ENCODE measurements at places on chromosomes 1 and 21.
A peak's percentile ranks its signal among the peaks of the same experiment; 100 is the strongest.

DNA sequence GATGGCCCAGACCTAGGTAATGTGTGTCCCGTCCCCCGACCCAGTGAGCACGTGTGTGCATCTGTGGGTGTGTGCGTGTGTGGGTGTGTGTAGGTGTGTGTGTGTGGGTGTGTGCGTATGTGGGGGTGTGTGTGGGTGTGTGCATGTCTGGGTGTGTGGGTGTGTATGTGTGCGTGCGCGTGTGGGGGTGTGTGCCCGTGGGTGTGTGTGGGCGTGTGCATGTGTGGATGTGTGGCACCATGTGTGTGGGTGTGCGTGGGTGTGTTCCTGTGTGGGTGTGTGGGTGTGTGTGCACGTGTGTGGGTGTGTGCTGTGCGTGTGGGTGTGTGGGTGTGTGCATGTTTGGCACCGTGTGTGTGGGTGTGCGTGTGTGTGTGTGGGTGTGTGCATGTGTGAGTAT, 309.5 kb downstream of the KIF26B start:
- DNase-seq, result no peak

- peak; percentile 79 for DNase-seq
Measured at GRCh38 chr1:6330410-6330911, 63.1 kb downstream of the ACOT7 start.

DNA sequence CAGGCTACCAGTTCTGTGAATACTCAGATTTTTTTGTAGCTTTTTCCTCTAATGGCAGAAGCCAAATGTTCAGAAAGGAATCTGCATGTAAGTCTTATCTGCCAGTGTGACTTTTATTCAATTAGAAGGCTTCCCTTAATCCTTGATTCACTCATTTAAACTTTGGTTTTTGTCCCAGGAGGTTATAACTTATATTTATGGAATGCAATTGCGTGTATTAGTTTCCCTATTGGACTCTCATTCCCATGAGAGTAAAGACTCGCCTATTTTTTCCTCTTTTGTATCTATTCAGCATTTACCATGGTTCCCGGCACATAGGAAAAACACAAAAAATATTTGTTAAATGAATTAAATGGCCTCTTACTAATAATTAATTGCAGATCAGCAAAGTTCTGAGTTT, 3.5 kb downstream of the NTMT2 start:
- no peak for DNase-seq

GRCh38 chr1:30323352-30323751, 400.0 kb downstream of the MATN1 start:
- DNase-seq, result no peak

GRCh38 chr1:235102993-235103411, 25.6 kb downstream of the TOMM20 start:
- no peak for DNase-seq

- no peak for DNase-seq
Measured at GRCh38 chr1:174968750-174969244, 30.9 kb upstream of the CACYBP start.

DNA sequence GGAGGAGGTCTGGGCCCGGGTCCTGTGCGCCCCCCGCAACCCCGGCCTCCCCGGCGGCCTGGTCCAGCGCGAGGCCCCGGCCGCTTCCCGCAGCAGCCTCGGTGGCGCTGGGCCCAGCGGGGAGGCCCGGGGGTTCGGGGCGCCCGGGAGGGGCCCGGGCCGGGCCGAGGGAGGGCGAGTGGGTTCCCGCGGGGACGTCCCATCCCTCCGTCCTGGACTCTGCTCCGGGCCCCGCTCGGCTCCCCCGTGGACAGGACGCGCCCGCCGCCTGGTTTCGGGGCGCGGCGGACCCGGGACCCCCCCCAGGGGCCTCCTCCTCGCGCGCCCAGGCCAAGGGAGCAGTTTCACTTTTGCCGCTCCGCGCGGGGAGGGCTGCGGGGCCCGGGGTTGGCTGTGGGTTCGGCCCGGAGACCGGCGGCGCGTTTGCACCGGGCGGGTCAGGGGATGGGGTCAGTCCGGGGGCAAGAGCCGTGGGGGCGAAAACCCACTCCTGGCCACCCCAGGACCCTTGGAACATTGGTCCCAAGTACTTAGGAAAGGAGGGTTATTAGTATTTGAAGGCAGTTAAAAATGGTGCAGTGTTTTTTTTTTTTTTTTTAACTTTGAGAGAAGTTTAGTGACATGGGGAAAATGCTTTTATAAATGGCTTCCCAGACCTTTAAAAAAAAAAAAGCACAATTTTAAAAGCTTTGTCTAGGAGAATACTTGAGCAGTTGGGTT, 677 bp downstream of the AGPAT3 start:
- no peak for DNase-seq

DNA sequence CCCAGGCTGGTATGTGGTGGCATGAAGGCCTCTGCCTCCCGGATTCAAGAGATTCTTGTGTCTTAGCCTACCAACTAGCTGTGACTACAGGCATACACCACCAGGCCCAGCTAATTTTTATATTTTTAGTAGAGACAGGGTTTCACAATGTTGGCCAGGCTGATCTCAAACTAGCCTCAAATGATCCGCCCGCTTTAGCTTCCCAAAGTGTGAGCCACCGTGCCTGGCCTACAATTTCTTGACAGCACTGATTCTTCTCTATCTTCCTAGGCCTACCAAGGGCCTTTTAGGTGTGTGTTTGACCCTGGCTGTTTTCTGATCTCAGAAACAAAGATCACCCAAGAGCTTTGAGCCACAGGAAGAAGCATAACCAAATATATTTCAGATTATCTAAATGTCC, 540.8 kb upstream of the ADAMTS5 start:
- no peak for DNase-seq

GRCh38 chr1:29990304-29990703, 733.1 kb downstream of the MATN1 start:
- no peak for DNase-seq

GRCh38 chr21:42080788-42081083, 9.6 kb downstream of the UMODL1 start:
- no peak for DNase-seq

GRCh38 chr1:47229886-47230691, 1.9 kb downstream of the TAL1 start:
- no peak for DNase-seq

GRCh38 chr21:37535672-37536071, 169.1 kb downstream of the DYRK1A start:
- no peak for DNase-seq

GRCh38 chr1:111958851-111959250, 30.6 kb downstream of the KCND3 start:
- DNase-seq, result no peak

DNA sequence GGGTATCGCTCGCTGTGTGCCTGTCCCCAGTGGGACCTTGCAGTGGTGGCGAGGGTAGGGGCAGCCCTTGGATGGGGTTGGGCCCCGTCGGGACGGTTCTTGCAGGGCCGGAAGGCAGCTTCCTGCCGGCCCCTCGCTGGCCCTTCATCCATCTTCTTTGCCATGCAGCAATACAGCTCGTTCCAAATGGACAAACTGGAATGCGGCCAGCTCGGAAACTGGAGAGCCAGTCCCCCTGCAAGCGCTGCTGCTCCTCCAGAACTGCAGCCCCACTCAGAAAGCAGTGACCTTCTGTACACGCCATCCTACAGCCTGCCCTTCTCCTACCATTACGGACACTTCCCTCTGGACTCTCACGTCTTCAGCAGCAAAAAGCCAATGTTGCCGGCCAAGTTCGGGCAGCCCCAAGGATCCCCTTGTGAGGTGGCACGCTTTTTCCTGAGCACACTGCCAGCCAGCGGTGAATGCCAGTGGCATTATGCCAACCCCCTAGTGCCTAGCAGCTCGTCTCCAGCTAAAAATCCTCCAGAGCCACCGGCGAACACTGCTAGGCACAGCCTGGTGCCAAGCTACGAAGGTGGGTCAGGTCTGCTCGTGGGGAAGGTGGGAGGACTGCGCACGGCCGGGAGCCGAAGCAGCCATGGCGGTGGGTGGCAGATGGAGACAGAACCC, 45.8 kb downstream of the SIM2 start:
- DNase-seq, result peak; percentile 79

DNA sequence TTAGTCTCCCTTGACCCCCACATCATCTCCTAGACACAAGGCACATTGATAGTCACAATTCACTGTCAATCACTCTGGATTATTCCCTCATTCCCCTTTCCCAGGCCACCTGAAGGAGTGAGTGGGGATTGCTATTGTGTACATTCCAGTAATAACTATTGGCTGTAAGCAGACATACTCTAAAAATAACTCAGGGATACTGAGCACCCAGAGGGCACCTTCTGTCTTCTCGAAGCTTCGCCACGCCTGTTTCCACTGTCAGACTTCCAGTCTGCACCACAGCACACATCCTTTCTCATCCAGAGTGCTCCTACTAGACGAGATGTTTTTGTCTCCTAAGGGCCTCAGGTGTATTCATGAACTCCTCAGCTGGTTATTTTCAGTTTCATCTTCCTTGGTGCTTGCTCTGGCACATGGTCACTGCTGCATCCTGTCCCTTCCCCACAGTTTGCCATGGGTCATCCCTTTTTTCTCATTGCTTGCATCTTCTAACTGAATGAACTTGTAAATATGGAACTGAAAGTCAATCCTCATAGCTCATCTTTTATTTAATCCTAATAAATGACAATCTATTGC, 848 bp upstream of the APOBEC4 start:
- DNase-seq, result no peak

GRCh38 chr1:214990619-214991018, 91.9 kb upstream of the KCNK2 start:
- DNase-seq, result no peak

- DNase-seq, result no peak
Measured at GRCh38 chr1:219352961-219353651, 179.4 kb downstream of the LYPLAL1 start.

- DNase-seq, result no peak
Measured at GRCh38 chr1:106554294-106554693, 502.2 kb upstream of the PRMT6 start.

- DNase-seq, result no peak
Measured at GRCh38 chr1:223222377-223222776, 79.3 kb upstream of the TLR5 start.

DNA sequence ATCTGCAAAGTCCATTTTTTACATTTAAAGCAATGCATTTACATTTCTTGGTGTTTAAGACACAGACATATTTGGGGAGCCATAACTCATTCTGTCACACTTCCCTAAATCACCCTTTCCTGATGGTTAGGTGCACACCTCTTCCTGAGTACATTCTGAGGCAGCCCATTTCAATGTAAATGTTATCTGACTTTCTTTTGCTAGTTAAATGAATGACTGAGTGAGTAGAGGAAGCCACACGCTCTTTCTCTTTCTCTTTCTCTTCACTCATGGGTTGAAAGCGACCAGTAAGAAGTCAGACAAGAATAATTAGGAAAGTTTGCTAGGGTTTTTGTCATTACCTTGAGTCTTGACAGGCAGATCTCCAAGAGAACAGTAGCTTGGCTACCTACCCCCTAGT, 143.1 kb downstream of the S1PR1 start:
- no peak for DNase-seq

DNA sequence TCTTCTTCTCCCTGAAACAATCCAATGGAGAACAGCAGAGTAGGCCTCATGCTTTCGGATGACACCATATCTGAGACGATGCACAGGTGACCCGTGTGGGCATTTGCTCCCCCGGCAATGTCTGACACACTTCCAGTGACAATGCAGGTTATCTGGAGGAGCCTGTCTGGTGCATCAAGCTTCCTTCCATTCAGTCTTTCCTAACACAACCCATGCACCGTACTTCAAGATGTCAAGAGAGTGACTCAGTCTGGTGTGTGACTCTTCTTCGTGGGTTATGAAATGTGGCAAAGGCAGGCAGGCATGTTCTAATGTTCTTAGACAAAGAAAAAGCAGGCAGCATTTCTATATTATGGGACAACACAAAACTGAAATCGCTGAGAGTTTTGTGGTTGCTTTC, 159.1 kb downstream of the EDEM3 start:
- DNase-seq, result no peak

GRCh38 chr1:84632673-84633434, 57.4 kb downstream of the SSX2IP start:
- DNase-seq, result no peak

DNA sequence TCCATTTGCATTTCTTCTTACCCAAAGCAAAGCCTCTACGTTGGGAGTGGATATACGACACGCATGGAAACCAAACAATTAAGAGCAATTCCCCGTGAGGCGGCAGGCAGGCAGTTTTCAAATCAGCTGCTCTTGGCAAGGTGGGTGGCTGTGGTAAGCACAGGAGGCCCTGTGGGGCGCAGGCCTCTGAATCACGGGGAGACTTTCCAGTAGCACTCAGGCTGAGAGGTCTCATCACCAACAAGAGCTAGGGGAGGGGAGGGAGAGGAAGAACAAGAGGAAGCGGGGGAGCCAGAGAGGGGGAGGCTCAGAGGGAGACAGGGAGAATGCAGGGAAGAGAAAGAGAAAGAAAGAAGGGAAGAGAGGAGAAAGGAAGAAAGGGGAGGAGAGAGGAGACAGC, 56.4 kb downstream of the MT1HL1 start:
- DNase-seq, result no peak

DNA sequence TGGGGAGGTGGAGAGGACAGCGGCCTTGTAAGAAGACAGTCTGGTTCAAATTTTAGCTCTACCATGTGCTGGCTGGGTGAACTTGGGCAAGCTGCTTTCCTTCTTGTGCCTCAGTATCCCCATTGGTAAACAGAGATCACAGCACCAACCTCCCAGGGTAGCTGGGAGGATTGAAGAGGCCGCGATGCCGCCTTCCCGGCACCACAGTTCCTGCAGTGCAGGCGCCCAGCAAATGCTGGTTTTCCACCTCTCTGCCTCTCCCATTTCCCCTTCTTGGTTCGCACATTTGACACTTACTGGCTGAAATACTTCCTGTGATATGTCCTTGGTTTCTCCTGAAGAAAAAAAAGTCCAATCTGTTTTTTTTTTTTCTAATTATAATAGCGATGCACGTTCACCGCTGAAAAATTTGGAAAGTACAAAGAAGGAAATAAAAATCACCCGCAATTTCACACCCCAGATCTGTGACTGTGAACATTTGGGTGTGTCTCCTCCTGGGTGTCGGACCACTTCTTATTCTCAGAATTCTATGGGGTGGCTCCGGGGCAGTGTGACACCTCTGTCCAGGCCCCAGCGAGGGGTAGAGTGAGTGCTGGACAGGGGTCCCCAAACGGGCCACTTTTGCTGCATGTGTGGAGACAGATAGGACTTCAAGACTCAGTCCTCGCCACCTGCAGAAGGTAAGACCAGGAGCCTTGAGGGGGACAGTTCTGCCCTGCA, 73.1 kb downstream of the RUNX3 start:
- no peak for DNase-seq

GRCh38 chr1:118487091-118487490, 302.1 kb upstream of the SPAG17 start:
- no peak for DNase-seq

GRCh38 chr1:39212499-39212898, 8.0 kb downstream of the MACF1 start:
- DNase-seq, result no peak

- no peak for DNase-seq
Measured at GRCh38 chr1:186849271-186849671, 20.5 kb downstream of the PLA2G4A start.
